Activated CD4-positive, alpha-beta T cell treated with anti-CD3 and anti-CD28 coated beads, Interleukin-2, amount 50 U/mL, for 16 hours (primary cell): ENCODE measurements at places on chromosomes 12 and 14.

DNA sequence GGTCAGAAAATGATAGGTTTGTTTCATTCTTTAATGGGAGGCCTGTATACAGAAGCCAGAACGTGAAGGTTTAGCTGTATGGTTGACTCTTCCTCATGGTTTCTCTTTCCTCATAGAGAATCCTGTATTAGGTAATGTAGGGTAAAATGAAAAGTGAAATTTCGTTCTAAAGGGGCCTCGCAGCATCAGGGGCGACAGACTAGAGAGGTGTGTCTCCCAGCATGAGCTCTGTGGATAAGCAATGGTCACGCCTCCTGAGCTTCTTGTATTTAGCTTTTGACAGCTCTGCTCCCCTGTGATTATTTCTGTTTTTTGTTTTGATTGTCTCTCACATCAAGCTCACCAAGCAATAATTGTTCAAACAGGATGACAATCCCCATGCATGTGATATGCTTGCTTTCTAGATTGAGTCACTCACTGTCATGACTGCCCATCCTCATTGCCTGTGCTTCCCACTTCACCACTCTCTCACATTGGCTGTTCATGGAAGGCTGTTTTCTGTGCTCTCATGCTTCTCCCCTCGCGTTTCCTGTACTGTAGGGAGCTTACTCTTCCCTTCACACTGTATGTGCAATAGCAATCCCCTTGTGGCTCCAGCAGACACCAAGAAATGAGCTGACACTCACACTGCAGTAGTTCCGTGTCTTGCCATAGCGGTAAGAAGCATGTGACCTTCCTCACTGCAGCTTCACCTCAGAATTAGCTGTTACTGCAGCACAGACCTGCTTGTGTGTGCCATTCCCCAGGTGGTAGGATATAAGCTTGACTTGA is 44.0 kb downstream of the RAD52 start:
- DNase-seq: no peak

DNA sequence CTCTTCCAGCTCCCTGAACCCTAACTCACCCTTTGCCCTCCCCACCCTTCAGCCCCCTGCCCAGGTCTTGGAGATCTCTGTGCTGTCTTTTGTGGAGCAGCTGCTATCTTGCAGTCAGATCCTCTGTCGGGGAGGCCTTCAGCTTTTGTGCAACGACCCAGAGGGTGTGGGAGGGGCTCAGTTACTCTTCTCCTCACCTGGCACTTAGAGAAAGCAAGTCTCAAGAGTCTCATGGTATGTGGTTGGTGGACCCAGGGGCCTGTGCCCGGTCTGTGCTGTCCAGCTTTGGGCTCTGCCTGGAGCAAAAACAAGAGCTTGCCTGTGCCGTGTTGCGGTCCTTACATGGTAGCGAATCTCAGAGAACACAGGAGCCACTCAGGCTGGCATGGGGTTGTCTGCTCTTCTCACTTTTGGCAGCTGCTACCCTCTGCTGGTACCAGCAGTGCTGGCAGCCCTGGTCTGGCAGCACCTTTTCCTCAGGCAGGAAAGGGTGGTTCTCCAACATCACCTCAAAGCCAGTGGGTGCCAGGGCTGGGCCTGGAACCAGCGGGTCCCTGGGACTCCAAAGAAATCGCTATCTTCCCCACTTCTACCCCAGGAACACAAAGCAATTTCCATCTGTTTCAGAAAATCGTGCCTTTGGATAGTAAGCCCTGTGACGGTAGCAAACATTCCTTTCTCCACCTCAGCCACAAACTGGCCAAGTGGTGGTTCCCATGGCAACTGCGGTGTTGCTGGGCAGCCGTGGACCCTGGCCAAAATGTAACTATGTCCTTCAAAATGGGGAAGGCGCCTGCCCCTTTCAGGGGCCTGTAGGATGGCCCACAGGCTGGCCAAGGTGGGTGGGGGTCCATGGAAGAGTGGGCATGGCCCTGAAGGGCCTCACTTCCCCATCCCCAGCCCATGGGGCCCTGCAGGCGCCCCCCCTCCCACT is 90.0 kb downstream of the RIN3 start:
- peak; percentile 30 for DNase-seq

DNA sequence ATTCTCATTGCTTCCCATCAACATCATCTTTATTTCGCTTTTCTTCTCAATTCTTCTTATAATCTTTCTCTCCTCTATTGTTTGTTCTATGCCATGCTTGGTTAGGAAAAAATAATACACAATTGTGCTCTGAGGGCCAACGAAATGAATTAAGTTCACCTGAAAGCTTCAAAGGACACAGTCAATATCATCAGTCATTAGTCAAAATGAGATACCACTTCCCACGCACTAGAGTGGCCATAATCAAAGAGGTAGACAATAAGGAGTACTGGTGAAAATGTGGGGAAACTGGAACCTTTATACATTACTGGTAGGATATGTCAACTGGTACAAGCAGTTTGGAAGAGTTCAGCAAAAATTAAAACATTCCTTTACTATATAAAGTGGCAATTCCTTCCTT is 91.5 kb downstream of the TMTC1 start:
- DNase-seq: no peak

GRCh38 chr12:462936-463705 is 3.4 kb downstream of the B4GALNT3 start:
- DNase-seq: no peak

DNA sequence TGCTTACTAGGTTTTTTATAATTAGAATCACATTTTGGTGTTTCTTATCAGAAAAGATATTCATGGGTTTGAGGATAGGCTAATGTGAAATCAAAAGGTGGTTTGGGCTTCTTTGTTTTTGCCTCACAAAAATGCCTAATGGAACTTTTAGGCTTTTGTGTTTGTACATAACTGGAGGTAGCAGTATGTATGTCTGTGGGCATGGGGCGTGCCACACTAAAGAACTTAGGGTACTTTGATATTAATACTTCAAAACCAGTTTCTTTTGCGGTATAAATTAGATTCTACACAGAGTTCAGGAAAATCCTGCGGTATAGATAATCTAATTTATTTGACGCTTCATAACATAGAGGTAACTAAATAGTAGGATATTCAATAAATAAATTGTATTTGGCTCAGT is 1.9 kb downstream of the ETV6 start:
- no peak for DNase-seq
